ENCODE measurements at places on chromosomes 1 and 21.

DNA sequence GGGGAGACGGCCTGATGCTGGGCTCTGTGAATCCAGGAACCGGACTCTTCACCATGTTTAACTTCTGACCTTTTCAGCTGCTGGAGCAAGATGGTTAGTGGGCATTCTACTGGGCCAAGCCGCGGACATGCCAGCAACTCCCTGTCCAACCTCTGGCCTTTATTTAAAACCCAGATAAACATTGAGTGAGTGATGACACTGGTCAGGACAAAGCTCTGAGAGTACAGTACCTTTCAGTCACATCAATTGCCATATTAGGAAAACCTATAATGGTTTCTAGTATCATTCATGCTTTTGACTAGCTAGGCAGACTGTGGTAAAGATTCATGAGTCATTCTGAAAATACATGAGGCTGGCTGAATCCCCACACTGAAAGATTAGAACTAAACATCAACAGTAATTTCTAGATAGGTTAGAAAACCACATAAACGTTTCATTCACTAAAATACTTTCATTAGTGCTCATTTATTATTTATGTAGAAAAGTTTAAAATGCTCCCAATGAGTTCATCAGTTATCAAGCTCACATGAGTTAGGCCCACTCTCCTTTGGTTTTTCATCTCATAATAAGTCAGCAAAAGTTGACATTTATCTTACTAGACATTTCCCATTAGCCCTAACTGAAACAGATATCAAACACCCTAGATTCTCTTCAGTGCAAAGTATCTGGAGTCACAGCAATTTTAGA lies 7.1 kb upstream of the ACTA1 start:
- no peak for DNase-seq

DNA sequence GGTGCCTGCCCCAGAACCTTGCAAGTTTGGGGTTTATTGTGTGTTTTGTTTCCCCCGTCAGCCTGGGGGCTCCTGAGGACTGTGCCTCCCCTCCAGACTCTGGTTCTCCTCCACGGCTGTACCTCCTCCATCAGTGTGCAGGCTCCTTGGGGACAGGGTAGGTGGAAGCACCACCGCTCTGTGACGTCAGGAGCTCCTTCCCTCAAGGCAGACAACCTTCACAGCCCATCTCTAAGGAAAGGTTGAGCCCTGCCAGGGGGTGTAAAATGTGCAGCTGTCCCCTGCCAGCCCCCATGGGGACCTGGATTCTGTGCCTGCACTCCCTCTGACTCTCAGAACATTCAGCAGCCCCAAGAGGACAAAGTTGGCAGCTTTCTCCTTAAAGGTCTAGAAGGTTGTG lies 465 bp upstream of the HSPB7 start:
- no peak for DNase-seq

DNA sequence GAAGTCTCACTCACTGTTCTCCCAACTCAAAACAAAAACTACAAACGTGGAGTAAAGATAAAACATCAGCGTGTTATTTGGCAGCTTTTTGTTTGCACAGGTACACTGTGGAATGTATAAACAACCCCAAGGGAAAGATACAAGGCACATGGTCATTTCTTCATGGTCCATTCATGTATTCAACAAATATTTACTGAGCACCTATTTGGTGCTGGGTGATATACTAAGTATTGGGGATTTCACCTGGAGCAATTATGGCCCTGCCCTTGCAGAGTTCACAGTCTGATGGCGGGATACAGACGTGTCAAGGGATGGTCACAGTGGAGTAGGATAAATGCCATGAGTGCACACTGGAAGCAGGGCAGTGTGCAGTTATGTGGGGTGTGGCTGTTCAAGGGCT lies 136.1 kb downstream of the SPATA46 start:
- DNase-seq: no peak

DNA sequence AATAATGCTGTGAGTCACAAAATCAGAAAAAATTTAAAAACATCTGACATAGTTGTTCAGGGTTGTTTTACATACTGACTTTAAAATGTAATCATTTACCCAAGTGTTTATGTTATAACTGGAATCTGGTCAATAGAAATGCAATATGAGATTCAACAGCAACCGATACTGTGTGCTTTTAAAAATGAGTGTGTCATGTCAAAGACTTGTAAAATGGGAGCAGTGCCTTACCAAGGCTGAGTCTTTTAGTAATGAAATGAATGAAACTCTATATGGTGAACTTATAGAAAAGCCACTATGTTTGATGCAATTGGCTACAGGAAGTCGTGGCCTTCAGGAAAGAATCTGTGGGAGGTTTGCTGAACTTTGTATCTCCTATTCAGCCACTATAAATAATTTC lies 570.2 kb downstream of the DPYD start:
- no peak for DNase-seq

DNA sequence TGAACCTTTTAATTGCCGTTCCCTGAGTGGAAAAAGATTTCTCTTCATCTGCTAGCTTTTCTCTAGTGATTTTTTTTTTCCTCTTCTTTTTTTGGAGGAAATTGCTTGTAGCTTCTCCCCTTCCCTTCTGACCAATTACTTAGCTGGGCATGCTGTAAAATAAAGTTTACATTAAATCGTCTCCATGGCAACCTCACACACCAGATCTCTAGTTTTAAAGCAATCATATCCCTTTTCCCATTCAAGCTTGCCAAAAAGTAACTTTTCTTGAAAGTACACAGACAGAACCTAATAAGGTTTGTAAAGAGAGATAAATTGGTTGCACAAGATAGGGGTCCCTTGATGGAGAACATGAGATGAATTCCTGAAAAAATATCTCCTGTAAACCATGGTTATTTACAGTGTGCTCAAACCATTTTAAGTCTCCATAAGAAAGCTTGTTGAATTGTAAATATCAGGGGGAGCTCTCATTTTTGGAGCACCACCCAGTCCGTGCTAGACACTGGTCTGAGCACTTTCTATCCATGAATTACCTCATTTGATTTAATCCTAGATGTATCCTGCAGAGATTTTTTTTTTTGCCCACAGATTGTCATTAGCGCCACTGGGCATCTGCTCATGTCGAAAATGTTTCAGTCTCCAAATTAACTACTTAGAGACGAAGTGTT lies 32.6 kb upstream of the HTR1D start:
- DNase-seq: no peak

All from stimulated activated CD8-positive, alpha-beta memory T cell treated with anti-CD3 and anti-CD28 coated beads, Interleukin-7, amount 100 ng/mL, for 1 hour (primary cell).